Esophagus muscularis mucosa (tissue), 4 donors: ENCODE measurements at places on chromosomes 16 and 17. TPM values are rescaled to one million over a fixed set of nuclear protein-coding genes. Genes with fewer than 3 reads are reported as not detected.

The MARCHF10 gene
- 0.33 TPM for total RNA-seq

The PRR35 gene
- not detected for total RNA-seq

The GNAO1 gene
- 3.7 TPM for total RNA-seq

GRCh38 chr17:55448681-55449080 lies 27.0 kb upstream of the MMD start:
- DNase-seq: no peak

DNA sequence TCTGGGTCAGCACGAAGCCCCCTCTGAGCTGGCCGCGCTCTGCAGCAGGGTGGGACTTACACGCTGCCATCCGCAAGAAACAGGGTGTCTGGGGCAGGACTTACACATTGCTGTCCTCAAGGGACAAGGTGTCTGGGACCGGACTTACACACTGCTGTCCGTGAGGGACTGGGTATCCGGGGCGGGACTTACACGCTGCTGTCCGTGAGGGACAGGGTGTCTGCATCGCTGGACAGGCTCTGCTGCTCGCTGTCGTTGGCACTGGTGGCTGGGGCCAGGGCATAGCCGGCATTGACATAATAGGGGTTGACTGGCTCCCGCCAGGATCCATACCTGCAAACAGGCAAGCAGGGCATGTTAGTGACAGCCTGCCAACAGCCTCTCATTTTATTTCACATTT lies 31.4 kb downstream of the PDIA2 start:
- DNase-seq: no peak

GRCh38 chr16:3042376-3042775 lies 4.0 kb upstream of the MMP25 start:
- no peak for DNase-seq

DNA sequence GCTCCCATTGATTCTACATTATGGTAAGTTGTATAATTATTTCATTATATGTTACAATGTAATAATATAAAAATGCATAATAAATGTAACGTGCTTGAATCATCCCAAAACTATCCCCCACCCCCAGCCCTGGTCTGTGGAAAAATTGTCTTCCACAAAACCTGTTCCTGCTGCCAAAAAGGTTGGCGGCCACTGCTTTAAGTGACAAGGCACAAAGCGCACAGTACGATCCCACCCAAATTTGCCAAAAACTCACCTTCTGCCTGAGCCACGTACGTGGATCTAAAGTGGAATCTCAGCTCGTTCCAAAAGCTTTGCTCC lies 14.5 kb downstream of the CYB561 start:
- DNase-seq: no peak

GRCh38 chr17:80963812-80964543 lies 27.7 kb upstream of the CHMP6 start:
- DNase-seq: no peak

DNA sequence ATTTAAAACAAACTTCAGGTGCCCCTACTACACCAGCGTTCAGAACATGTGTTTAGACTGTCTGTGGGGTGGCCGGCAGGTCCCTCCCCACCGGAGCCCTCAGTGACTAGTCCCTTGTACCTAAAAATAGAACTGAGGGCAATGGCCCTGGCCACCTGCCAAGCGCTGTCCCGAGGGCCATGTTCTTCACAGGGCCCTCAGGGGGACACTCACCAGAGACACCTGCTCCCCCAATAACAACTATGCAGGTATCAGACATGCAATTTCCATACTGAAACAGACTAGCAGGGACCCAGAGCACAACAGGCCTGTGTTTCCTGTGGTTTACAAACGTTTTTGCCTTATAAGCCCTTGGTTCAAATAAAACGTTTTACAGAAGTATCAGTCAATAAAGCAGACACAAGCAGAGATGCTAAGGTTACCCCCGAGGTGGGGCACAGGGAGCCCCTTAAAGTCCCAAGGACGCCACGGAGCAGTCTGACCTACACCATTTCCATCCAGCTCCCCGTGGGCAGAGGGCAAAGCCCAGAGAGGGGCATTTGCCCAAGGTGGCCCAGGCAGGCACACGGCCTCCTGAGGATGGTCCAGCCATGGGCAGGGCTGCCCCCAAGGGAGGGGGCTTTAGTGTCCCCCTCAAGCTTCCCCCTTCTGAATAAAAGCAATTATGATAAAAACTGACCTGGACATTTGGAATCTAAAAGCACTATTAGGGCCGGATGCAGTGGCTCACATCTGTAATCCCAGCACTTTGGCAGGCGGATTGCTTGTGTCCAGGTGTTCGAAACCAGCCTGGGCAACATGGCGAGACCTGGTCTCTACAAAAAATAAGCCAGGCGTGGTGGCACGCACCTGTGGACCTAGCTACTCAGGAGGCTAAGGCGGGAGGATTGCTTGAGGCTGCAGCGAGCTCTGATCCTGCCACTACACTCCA lies 896 bp upstream of the MYLK3 start:
- no peak for DNase-seq

DNA sequence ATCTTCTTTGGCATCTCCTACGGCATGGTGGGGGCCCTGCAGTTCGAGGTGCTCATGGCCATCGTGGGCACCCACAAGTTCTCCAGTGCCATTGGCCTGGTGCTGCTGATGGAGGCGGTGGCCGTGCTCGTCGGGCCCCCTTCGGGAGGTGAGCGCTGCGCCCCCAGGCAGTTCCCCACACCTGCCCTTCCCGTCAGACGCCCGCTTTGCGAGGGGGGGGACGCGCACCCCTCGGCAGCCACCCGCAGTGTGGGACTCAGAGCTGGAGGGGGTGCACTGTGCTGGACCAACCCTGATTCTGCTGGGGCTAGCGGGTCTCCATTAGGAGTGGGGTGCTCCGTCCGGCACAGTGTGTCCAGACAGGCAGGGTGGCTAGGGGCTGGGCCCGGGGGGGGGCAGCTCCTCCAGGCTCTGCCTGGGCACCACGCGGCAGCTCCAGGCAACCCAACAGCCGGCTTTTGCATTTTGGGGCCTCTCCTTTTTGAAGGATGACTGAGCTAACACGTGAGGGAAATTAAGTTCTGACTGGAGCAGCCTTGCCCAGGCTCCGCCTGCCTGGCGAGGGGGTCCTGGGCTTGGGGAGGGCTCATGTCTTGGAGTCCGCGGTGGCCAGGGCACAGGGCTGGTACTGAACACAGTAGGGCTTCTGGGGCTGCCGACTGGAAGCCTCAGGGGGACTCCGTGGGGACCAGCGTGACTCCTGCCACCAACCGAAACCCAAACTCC lies 9.1 kb downstream of the SLC16A3 start:
- DNase-seq: no peak

- DNase-seq: no peak
Measured at GRCh38 chr17:63381101-63381729, 64.9 kb downstream of the CYB561 start.
